Fibroblast of upper back skin (primary cell): ENCODE measurements at places on chromosomes 5 and 9.
A peak's percentile ranks its signal among the peaks of the same experiment; 100 is the strongest.

DNA sequence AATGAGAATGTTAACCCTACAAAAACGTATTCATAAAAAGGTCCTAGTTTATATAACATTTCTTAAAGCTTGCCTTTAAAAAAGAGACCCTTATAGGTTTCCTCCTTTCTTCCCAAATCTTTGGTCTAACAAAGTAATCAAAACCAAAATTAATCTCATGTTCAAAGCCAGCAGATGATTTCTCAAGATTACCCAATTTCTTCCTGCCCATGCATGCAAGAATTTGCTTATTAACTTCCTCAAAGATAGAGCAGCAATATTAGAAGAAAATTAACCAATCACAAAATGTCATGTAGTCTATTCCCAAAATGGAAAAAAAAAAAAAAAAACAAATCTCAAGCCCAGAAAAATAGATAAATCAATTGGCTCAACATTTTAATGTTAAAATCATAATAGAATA lies 114.9 kb downstream of the MLLT3 start:
- no peak for DNase-seq

DNA sequence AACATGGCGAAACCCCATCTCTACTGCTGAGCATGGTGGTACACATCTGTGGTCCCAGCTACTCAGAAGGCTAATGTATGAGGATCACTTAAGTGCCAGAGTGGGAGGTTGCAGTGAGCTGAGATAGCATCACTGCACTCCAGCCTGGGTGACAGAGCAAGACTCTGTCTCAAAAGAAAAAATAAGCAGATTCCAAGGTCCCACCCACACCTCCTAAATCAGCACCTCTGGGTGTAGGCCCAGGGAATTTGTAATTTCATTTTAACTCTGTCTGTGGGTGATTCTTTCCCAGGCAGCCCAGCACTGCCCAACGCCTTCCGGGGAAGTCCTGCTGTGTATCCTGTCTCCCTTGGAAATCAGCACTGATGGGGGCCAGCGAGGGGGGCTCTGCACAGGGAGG lies 12.5 kb downstream of the CAMK2A start:
- no peak for DNase-seq

DNA sequence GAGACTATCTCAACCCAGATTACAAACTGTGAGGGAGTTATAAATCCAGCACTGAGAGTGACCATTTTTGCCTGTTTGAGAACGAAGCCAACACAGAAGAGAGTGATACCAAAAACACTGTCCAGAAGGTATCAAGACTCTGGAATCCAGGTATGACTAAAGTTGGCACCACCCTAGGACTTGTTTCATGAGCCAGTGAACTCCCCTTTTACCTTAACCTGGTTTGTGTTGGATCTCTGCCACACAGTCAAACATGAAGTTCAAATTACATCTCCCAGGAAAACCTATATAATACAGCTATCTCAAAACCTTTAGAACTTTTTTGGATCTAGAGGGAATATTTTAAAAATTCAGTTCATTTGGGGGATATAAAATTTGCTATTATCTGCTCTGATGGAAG lies 11.4 kb downstream of the ZBTB5 start:
- DNase-seq, result no peak

- DNase-seq, result no peak
Observed at GRCh38 chr5:73027361-73027760, 71.5 kb downstream of the FCHO2 start.

DNA sequence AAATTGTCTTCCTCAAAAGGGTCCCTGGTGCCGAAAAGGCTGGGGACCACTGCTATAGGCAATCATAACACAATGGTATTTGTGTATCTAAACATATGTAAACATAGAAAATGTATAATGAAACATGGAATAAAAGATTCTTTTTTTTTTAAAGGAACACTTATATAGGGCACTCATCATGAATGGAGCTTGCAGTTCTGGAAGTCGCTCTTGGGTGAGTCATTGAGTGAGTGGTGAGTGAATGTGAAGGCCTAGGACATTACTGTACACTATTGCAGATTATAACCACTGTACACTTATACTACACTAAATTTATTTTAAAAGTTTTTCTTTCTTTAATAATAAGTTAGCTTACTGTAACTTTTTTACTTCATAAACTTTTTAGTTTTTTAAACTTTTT lies 176.4 kb downstream of the ARRDC3 start:
- peak; percentile 86 for DNase-seq

DNA sequence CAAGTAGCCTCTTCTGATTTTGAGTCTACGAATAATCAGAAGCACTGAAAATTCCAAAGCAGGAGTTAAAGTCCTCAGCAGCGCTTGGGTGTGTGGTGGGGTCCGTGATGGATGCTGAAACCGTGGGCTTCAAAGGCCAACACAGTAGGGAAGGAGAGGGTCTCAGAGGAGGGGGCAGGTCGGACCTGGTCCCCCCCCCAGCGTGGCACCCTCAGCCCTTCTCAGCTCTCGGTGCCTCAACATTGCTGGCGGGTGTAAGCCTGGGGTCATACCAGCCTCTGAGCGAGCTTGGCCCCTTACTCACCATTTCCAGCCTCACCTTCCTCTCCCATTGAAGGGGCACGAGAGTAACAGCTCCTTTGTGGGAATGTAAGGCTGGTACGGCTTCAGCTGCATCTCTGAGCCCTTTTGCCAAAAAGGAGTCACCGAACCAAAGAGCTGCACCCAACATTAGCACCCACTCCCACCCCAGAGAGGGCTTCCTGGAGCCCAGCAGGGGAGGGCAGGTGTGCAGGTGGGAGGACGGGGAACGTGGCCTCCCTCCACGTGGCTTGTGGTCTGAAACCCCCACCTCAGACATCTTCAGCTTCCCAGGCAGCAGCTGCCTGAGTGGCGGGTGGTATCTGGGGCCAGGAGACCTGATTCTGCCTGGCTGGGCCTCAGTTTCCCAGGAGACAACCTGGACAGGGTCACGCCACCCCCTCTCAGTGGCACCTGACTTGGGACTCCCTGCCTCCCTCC lies 6.7 kb upstream of the LCN1 start:
- no peak for DNase-seq

GRCh38 chr5:172542651-172543131 lies 88.4 kb upstream of the SH3PXD2B start:
- DNase-seq, result no peak

- no peak for DNase-seq
Observed at GRCh38 chr9:136575626-136576268, 29.9 kb upstream of the NOTCH1 start.

DNA sequence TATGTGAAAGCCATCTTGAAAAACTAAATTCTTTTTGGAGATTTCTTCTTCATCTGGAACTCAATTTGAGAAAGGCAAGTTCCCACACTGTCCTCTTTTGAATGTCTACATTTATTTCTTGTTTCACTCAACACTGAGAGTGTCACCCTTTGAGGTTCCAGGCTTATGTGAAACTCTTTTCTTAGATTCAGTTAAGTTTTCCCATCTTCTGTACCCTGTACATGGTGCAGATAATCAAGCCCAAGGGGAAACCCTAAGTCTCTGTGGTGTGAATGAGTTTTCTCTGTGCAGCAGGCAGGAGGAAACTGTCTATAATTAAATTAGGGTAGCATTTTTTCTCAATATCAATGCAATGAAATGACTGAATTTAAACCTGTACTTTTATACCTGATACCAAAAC lies 72.3 kb upstream of the PRLR start:
- no peak for DNase-seq

DNA sequence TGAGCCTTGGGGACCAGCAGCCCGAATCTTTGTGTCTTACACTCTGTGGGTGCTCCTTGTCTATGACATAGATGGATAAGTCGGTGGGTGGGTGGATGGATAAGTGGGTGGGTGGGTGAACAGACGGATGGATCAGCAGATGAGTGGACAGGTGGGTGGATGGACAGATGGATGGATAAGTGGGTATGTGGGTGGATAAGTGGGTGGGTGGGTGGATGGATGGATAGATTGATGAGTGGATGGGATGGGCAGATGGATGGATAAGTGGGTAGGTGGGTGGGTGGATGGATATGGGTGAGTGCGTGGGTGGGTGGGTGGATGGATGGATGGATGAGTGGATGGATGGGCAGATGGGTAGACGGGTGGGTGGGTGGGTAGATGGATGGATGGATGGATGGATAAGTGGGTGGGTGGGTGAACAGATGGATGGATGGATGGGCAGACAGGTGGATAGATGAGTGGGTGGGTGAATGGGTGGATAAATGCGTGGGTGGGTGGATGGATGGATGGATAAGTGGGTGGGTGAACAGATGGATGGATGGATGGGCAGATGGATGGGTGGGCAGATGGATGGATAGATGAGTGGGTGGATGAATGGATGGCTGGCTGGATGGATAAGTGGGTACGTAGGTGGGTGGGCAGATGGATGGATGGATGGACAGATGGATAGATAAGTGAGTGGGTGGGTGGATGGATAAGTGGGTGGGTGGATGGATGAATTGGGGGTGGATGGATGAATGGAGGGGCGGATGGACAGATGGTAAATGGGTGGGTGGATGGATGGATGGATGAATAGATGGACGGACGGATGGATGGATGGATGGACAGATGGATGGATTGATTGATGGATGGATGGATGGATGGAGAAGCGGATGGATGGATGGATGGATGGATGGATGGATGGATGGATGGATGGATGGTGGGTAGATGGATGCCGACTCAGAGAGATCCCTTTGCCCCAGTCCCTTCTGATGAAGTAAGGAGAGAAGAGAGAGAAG lies 121.2 kb downstream of the VAV2 start:
- no peak for DNase-seq

DNA sequence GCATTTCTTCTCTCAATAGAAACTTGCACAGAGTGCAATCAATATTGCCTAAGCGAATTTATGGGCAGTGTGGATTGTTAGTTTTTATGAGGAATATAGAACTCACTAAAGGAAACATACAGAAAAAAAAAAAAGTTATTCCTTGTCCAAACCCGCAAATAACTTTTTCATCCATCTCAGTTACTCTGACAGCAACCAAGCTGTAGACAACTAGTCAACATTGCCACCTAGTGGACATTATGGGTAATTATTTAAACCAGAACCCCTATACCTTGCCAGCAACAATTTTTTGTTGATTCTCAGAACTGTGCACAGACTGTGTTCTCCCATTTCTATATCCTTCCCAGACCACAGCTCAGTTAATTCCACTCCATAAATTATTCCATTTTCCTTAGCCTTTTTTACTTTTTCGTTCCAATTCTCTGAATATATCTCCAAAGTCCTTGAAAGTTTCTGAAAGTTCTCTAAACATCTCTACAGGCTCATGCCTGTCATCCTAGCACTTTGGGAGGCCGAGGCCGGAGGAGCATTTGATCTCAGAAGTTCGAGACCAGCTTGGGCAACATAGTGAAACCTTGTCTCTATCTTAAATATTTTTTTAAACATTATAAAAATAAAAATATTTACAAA lies 2.6 kb upstream of the AFAP1L1 start:
- peak; percentile 63 for DNase-seq

DNA sequence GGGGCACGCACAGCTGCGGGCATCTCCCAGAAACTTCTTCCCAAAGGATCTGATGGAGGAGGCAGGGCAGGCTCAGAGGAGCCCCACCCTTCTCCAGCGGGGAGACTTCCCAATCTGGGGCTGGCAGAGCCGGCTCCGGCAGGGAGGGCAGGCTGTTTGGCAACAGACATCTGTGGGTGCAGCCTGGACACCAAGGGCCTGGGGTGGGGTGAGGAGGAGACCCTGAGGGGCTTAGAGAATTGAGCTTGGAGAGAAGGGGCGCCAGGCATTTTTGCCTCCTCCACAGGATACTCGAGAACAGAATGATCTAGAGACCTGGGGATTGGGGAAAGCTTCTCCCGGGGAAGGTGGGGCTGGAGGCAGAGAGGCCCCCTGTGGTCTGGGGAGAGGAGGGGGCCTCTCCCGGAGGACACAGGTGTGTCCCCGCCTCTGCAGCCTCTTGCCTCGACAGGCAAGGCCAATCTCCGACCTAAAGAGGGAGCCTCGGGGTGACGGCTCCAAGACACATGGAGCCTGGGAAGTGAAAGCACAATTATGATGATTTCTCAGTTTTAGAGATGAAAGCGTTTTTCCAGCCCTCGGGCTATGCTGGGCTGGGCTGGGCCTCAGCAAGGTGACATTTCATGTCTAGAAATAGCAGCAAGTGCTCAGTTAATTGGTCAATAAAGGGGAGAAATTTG lies 8.4 kb downstream of the LHX3 start:
- DNase-seq, result no peak

GRCh38 chr5:131218392-131218791 lies 45.5 kb upstream of the CDC42SE2 start:
- peak; percentile 67 for DNase-seq

- DNase-seq, result no peak
Observed at GRCh38 chr9:20987521-20987920, 43.9 kb downstream of the HACD4 start.

DNA sequence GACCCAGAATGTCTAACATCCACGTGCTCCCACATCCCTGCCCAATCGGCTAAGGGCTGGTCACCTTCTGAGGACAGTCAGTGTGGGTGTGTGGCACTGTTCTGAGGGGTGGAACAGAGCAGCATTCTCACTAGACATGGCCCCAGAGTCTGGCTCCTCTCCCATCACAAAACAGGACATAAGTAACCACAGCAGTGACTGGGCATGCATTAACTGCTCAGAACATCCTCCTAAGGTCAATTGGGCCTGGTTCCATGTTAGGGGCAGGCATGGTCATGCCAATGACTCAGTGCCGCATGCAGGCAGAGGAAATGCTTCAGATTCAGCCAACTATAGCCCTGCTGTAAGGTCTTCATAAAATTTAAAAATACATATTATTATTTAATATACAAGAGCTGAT lies 12.9 kb downstream of the MACROH2A1 start:
- DNase-seq, result no peak

GRCh38 chr5:54670281-54670680 lies 152.7 kb downstream of the SNX18 start:
- no peak for DNase-seq

GRCh38 chr5:128854931-128855330 lies 110.4 kb upstream of the SLC27A6 start:
- no peak for DNase-seq

DNA sequence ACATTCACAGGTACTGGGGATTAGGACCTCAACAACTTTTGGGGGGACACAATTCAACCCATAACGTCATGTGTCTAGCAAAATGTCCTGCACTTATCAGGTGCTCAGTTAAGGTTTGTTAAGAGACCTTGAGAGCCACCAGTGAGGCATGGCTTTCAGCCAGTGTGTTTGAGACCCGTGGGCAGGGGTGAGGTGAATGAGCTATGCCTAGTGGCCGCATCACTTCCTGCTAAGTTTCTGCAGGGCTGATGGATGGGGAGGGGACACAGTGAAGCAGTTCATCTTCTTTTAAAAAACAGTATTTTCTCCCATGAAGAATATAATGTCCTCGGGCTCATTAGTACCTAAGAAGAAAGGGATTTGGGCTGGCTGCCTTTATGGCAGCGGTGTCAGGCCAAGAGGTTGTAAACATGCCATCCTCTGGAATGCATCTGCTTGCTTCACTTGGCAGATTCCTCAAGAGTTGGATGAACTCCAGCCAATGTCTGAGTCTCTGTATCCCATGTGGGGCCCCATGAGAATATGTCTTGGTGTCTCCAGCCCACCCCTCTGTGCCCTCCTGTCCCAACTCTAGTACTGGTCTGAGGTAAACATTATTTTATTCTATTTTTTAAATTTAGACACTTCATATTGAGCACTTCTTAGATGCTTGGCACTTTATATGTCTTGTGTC lies 282.2 kb downstream of the CWC27 start:
- DNase-seq, result no peak

GRCh38 chr5:148708854-148709253 lies 54.5 kb upstream of the HTR4 start:
- DNase-seq, result no peak

- no peak for DNase-seq
Observed at GRCh38 chr9:81979196-81979595, 9.4 kb upstream of the SPATA31D1 start.
